ENCODE measurements at places on chromosomes 1 and 21.

DNA sequence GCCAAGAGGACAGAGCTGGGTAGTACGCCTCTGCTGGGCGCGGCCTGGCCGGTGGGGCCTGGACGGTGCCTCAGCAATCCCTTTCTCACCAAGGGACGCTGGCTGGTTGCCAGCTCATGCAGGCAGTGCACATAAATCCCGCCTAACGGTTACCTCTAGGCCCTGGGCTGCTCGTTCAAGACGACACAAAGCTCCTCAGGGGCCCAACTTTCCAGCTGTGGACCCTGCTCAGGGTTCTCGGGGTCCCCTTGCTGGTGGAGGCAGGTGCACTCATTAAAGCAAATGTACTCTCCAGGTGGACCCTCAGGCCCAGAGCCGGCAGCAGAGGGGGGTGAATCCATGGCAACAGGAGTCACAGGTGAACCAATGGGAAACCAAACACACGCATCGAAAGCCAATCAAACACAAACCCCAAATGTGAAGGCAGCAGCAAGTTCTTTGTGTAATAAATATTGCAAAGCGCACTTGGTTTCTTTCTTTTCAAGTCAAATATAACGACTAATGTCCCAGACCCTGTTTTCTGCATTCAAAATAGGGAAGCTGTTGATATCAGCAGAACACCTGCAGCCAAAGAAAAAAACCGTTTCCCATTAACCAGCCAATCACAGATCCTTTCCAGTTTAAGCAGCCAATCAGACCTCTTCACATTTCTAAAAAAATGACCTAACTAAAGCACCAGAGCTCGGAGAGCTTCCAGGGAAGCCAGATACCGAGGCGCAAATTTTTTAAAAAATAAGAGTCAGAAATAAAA lies 26.1 kb upstream of the CLSTN1 start:
- DNase-seq = no peak

- DNase-seq = peak; percentile 40
Measured at GRCh38 chr1:17441265-17441992, 2.0 kb upstream of the RCC2 start.

GRCh38 chr1:229664133-229664689 lies 38.2 kb downstream of the URB2 start:
- DNase-seq = no peak

DNA sequence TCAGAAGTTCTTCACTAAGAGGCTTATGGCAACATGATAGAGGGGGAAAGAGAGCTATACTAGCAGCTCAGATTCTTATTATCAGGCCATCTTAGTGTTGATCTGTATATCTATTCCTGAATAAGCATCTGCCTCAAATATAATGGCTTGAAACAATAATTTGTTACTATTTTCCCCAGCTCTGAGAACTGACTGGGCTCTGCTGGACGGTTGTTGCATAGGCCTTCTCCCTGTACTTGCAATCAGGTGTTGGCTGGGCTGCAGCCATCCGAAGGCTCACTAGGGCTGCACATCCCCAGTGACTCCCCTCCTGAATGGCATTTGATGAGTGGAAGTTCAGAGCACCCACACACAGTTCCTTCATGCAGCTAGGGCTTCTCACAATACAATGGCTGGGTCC lies 116.0 kb downstream of the PROX1 start:
- DNase-seq = no peak

- no peak for DNase-seq
Measured at GRCh38 chr1:157776971-157777391, at the start of gene FCRL2. Gene FCRL2, minus strand, starts transcription at chr1:157777132. Its CDS starts 59 bp downstream, at chr1:157777073.

DNA sequence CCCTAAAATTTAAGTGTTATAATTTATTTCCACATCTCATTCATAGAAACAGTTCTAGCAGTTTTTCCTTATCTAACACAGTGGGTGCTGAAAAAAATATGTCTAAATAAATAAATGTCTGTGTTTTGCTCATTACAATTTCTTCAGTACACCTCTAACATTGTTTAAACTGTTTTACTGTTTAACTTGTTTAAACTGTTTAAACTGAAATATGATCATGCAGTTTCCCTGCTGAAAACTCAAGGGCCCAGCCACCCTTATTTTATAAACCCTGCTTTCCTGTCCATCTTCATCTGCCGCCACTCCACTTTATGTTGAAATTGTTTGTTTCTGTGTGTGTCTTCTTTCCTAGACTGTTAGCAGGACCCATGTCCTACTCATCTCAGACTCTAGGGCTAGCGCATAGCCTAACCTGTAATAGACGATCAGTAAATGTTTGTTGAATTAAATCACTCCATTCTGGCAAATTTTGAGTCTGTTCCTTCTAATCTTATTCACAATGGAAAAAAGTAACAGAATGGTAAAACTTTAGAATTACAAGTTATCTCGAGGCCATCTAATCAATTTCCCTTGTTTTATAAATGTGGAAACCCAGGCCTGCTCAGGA lies 9.4 kb upstream of the PIK3C2B start:
- DNase-seq = no peak

- DNase-seq = no peak
Measured at GRCh38 chr1:225608014-225608796, 44.7 kb downstream of the ENAH start.

DNA sequence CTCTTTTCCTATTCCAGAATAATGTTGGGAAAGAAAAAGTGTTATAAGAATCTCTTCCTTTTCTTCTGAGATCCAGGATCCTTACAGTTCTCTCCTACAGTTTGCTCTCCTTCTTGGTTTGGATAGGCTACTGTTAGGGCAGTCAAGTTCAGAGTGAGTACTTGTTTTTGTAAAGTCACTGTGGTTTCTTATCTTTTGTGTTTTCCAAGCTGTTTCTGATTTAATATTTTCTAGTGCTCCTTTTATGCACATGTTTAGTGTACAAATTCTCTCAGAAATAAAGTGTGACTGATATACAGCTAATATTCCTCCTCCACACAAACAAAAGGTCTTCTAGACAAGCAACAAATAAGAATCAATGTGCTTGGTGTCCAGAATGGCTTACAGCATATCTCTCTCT lies 107.7 kb downstream of the BACH1 start:
- no peak for DNase-seq

- no peak for DNase-seq
Measured at GRCh38 chr1:177744906-177745305, 225.0 kb downstream of the SEC16B start.

DNA sequence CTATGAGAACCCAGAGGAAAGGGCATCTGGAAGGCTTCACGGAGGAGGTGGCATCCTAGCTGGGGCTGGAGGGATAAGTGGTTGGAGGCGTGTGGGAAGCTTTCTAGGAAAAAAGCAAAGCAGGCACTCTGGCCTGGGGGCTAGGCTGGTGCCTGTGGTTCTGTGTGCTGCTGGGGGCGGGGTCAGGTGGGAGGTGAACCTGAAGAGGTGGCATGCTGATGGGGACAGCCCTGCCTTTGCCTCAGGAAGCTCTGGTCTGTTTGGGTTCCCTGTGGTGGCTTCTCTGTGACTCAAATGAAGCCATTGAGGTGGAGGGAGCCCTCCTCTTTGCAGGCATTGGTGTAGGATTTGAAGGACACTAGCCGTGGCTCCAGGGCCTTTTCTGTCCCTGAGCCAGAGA lies 221.6 kb upstream of the POU3F1 start:
- no peak for DNase-seq

- no peak for DNase-seq
Measured at GRCh38 chr1:74908797-74909196, 175.8 kb downstream of the TYW3 start.

DNA sequence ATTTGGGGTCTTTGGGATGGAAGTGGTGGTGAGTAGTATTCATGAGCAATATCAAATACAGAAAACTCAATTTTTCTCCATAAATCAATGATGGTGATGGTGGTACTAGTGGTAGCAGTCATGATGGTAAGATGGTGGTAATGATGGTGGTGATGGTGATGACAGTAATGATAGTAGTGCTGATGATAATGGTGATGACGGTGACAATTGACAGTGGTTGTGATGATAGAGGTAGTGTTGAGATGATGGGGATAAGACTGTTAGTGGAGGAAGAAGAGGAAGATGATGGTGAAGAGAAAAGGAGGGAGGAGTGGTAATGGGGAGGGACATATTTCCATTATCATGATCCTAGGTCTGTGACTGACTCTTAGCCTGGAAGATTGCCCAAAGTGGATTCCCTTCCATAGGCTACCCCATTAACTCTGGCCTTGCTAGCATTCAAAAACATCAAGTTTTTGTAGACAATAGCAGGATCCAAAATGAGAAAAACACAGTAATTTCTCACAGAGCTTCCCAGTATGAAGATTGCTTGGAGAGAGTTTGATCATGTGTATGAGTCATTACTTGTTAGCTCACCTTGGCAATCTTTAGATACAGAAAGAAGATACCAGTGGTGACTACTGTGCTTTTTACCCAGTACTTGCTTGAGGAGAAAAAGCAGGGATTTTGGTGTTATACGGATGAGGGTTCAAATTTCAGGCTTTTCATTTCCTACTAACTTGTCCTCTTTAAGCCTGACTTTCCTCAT lies 93.9 kb downstream of the ATP1A1 start:
- no peak for DNase-seq

DNA sequence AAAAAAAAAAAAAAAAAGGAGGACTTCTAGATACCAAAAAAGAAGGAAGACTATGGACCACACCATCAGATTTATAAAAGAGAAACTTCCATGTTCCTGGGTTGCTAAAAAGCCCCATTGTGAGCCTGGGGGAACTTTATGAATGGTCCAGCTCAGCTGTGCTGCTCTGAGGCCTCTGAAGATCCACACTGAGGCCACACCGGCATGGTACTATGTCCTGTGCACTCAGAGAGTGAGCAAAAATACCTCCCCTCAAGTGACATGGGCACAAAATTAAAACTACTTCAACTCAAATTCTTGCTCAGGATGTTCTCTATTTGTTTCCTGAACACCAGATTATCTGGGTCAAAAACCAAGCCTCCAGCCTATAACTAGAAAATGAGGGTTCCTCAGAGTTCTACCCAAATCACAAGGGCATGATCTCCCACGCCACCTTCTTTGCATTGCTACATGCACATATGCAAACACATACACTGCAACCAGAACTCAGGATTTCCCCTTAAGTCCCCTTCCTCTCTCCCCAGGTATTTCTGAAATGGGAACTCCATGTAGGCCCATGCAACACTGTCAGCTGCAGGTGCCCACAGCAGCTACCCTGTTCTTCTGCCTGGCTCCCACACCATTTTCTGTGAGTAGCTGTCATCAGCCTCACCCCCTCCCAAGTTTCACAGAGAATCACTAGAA lies 94.4 kb downstream of the SH3GLB1 start:
- DNase-seq = no peak

- no peak for DNase-seq
Measured at GRCh38 chr1:53685272-53686051, 53.5 kb downstream of the GLIS1 start.

DNA sequence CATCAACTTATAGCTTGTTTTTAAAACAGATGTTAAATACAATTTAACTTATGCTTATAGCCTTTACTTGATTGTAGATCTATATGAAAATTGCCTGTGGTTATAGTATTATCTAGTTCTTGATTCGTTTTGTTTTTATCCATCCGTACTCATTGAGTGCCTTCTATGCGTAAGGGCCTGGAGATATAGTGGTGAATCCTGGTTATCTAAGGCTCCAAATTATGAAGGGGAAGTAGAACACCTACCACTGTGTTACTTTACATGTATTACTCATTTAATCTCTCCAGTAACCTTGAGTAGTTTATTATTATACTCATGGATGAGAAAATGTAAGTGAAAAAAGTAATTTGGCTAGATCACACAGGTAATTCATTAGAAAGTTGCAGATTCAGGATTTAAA lies 121.8 kb downstream of the OSBPL9 start:
- DNase-seq = no peak

GRCh38 chr1:14660801-14661200 lies 62.3 kb downstream of the KAZN start:
- DNase-seq = no peak
